ENCODE measurements at places on chromosomes 4 and X.
A peak's percentile ranks its signal among the peaks of the same experiment; 100 is the strongest.

GRCh38 chr4:152456609-152457008, 79.3 kb downstream of the FBXW7 start:
- no peak for DNase-seq

- no peak for DNase-seq
Observed at GRCh38 chrX:71256856-71257255, 2.9 kb upstream of the ZMYM3 start.

- no peak for DNase-seq
Observed at GRCh38 chr4:38205261-38205660, 245.1 kb downstream of the PTTG2 start.

DNA sequence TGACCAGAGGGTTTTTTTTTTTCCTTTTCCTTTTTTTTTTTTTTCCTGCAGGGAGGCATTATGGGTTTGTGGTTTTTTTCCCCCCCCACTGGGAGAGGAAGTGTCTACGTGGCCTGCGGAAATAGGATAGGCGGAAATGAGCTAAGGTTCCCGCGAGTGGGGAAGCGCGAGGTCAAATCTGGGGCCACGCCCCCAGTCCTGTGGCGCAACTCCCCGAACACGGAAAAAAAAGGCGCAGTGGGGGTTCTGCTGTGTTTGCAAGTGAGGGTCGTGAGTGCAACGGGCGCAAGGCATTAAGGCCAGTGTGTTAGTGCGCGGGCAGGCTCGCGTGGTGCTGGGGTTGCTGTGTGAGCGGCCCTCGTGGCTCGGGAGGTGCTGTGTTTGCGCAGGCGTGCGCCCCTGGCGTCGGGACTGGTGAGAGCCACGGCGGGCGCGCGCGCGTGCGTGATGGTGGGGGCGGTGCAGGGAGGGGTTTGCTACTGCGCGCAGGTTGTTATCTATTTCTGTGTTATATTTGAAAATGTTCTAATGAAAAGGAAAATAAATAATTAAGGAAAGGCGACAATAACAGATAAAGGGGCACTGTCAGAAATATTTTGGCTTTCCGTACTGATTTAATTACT, 685 bp upstream of the MORF4L2 start:
- DNase-seq: peak; percentile 85

DNA sequence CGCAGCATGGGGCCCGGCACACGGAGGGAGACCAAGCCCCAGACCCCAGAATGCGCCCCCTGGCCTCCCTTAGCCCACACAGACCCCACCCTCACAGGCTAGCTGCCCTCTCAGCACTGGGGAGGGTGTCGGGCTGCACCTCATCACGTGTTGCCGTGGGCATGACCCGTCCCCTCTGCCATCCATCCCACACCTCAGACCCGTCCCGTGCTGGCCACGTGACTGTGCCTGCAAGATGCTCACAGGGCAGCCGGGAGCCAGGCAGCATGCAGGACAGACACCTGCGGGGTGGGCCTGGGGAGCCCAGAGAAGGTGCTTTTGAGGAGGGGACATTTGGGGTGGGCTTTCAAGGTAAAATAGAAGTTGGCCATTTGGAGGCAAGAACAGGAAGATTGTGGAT, 4.8 kb downstream of the MSANTD1 start:
- DNase-seq: no peak

- no peak for DNase-seq
Observed at GRCh38 chr4:150385606-150386005, 196.3 kb upstream of the MAB21L2 start.

DNA sequence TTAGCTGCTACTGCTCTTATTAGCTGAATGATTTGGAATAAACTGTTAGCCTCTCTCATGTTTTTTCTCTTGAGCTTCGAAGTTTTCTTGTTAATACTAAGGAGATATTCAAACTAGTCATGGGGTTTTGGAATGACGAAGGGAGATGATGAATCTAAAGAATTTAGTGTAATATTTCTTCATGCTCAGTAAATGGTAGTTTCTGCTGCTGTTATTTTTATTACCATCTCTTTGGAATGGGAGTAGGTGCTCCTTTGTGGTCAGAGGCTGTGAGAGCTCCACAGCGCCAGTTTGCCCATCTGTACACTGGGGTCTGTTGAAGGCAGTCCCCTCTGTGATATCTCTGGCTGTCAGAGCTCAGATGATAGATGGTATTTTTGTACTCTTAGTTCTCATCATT, 33.7 kb downstream of the HTT start:
- no peak for DNase-seq

GRCh38 chrX:2921750-2922149, 7.4 kb downstream of the ARSD start:
- no peak for DNase-seq

GRCh38 chr4:181810711-181811110, 432.5 kb upstream of the TENM3 start:
- DNase-seq: no peak

DNA sequence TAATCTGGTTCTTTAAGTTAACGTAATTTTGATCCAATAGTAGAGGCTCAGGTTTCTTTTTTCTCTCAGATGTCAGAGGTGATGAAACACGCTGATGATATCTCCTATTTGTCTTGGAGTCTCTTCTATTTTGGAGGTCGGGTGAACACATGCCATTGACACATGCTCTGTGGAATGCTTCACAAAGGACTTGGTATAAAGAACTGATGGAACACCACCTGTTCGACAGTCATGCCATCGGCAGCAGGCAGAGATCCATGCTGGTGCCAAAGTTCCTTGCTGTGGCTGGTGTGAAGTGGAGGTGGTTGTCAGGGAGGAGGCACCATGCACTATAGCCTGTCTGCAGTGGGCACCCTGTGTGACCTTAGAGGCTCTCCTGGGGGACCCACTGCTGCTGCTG, 94.9 kb downstream of the ATP8A1 start:
- DNase-seq: no peak

DNA sequence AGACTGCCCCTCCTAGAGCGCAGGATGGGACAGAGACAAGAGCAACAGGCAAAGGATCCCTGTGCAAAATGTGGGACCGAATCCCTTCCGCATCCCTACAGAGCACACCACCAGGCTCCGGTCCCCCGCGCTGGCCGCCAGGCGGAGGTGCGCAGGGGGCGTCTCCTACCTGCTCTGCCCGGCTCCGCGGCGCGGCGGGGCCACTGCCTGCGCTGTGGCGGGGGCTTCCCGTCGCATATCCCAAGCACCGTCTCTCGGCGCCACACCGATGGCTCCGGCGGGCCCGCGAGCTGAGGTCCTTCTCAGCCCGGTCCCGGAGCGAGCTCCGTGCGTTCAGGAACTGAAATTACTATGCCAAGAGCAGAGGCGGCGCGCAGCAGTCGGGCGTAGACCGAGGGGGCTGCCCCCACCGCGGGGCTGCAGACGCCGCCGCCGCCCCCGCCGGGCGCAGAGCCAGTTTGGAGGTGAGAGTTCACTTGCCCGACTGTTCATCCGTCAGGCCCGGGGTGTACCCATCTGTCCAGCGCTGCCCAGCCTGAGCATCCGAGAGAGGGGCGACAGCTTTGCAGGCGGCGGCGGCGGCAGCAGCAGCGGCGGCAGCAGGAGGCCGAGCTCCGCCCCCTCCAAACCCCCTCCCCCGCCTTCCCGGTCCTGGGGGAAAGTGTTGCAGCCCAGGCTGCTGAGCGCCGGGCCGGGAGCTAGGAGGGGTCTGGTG, at the start of gene GPRIN3:
GPRIN3 (minus strand) TSS at position 355 of the 715 bp plus-strand sequence. CDS start 57,690 bp downstream, outside the sequence.
- DNase-seq: peak; percentile 60

DNA sequence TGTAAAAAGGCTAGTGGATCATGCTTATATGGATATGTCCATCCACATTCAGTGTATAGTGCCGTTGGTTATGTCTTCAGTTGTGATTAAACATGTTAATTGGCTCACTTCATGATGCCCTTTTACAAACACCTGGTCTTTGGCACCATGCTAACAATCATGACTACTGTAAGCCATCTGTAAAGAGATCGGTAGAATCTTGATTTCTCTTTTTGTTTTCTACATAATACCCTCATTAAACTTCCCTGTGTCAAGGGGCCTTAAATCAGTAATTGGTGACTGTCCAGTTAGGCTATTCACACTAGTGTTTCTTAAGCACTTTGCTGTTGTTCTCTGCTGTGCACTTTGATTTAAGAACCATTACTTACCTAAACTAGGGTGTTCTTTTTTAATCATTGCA, 475.2 kb downstream of the RPA4 start:
- no peak for DNase-seq

DNA sequence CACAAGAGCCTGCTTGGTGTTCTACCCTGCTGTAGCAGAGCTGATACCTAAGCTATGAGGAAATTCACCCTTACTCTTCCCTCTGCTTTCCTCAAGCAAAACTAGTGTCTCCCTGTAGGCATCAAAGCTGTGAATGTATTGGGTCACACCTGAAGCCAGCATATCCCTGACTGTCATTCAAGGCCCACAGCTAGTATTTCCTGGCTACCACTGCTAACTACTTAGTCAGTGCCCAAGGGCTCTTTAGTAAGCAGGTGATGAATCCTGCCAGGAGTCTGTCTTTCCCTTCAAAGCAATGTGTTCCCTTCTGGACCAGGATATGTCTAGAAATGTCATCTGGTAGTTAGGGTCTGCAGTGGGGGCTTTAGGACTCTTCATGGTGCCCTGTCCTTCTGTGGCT, 125.7 kb downstream of the RPA4 start:
- DNase-seq: no peak

- DNase-seq: no peak
Observed at GRCh38 chr4:32340591-32340990, 1620.4 kb downstream of the PCDH7 start.

DNA sequence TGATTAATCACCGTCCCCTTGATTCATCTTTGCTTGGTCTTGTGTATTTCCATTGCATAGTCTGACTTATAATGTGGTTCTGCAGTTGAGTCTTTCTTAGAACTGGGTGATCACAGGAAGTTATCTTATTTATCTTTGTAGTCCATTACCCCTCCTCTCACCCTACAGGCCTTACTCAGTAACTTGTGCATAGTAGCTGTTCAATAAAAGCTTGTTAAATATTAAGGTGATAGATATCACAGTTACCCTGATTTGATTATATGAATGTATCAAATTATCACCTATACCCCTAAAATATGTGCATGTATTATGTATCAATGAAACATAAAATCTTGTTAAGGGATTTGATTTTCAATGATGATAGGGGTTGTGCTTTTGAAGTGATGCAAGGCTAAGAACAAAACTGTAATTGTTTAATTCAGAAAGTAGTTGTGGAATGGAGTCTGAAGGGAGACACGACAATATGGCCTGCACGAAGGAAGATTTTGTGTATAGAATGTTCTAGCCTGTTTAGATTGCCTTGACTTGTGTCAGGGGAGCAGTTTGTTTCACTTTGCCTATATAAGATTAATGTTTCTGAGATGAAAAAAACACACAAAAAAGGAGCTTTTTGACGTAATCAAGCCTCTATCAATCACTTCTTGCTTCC, 132.4 kb upstream of the LIMCH1 start:
- no peak for DNase-seq

Measured in CD4-positive, alpha-beta T cell treated with Interleukin-4 for 4 hours (primary cell).